ENCODE measurements at places on chromosomes 7 and 10.
A peak's percentile ranks its signal among the peaks of the same experiment; 100 is the strongest.

- no peak for DNase-seq
These were observed 106.3 kb downstream of the INSYN2A start for GRCh38 chr10:127090138-127090537.

- no peak for DNase-seq
These were observed 25.0 kb upstream of the C1GALT1 start for GRCh38 chr7:7157177-7157886.

DNA sequence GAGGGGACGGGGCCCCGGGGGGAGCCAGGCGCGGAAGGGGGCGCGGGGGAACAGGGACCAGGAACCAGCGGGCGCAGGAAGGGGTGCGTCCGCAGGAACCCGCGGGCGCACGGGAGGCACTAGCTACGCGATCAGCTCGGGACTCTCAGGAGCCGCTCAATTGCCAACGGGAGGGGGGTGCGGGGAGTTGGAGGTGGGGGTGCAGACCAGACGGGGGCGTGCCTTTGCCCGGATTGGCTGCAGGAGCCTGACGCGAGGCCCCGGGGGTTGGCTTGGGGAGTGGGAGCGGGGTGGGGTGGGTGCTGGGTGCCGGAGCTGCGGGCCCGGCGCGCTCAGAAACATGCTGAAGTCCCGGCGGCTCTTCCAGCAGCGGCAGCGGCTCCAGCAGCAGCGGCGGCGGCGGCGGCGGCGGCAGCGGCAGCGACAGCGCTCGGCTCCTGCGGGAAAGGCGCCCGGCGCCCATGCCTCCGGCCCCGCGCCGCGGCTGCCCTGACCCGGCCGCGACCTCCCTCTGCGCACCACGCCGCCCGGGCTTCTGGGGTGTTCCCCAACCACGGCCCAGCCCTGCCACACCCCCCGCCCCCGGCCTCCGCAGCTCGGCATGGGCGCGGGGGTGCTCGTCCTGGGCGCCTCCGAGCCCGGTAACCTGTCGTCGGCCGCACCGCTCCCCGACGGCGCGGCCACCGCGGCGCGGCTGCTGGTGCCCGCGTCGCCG is at the start of gene ADRB1:
Gene ADRB1 (plus strand): TSS at position 335 of the 715 bp plus-strand sequence. CDS start 267 bp downstream, at position 602.
- DNase-seq: no peak

GRCh38 chr7:93544691-93545090 is 29.8 kb downstream of the CALCR start:
- DNase-seq: no peak

DNA sequence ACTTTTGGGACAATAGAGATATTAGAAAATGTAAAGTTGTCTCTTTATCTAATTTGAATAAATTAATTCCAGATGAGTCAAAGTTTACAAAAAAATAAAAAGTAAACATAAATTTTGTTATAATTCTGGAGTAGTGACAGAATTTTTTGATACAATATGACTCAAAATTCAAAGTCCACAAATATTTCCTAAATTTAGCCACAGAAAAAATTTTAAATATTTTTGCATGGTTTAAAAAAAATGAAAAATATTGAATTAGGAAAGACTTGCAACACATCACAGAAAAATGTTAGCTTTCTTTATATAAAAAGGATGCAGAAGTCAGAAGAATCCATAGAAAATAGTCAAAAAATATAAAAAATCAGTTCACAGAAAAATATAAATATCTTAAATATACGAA is 117.7 kb downstream of the ARHGAP21 start:
- no peak for DNase-seq

DNA sequence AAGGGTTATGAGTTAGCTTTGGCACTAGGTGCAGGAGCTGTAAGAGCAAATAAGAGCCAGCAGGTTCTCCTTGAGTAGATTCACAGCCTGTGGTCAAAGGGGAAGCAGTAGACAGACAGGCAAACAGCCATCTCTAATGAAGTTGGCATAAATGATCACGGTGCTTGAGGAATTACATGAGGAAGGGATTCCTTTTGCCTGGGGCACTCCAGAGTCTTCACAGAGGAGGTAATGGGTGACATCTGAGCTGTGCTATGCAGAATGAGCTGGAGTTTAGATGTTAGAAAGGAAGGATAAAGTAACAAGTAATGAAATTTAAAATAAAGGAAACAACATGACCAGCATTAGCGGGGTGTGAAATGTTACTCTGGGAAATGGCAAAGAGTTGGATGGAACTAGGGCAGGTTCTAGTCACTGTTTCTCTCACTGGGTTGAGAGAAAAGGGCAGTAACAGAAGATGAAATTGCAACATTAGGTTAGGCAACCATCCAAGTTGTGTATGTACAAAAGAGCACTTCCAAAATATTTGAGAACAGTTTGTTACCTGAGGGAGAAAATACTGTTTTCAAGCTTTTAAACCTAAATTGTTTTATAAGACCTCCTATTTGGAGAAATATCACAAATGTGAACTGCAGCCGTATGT is 613.8 kb downstream of the PHTF2 start:
- DNase-seq: no peak

DNA sequence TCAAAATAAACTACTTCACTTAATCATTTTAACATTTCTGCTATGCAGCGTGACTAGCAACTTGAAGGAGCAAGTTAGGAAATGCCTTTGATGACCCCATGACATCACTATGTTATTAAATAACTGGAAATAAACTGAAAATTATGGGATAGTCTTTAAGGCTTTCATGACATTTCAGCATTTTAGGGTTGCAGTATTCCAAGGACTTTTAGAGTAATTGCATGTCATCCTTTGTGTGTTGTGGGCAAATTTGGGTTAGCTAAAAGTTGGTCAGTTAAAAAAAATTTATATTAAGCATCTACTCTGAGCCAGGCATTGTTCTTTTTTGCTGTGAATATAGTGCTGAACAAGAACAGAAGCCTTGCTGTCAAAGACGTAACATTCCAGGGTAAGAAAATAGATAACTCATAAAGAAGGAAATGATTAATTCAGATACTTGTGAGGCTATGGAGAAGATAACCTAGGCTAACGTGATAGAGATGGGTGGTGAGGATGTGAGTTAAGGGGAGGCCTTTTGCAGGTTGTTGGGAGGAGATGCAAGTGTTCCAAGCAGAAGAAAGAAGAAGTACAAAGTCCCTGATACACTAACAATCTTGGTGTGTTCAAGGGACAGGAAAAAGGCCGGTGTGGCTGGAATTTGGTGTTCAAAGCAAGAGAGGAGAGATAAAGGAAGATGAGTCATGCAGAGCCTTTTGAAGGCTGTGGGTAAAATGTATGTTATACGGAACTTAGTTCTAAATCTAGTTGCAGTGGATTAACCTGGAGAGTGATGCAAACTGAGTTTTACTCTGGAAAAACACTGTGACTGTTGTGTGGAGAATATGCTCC is 610.2 kb downstream of the AUTS2 start:
- DNase-seq: no peak

DNA sequence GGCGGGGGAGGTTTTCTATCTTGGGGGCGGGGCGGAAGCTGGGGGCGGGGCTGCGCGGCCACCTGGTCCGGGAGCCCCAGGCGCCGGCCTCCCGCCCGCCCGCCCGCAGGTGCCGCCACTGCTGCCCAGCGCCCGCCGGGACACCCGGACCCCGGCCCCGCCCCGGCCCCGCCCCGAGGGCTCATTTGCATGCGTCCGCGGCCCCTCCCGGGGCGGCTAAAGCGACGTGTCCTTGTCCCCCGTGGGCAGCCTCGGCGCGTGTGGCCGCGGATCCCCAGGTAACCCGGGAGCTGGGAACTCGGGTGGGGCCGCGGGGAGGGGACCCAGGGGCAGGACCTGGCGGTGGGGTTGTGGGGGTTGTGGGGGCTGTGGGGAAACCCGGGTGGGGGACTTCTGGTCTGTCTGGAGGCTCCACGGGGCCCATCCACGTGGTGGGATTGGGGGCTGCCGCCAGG is at the start of gene BHLHA15:
Gene BHLHA15 (plus strand): TSS at position 219 of the 455 bp plus-strand sequence. CDS start 871 bp downstream, outside the sequence.
- DNase-seq: no peak

- DNase-seq: no peak
These were observed 31.6 kb downstream of the COA1 start for GRCh38 chr7:43697690-43698089.

DNA sequence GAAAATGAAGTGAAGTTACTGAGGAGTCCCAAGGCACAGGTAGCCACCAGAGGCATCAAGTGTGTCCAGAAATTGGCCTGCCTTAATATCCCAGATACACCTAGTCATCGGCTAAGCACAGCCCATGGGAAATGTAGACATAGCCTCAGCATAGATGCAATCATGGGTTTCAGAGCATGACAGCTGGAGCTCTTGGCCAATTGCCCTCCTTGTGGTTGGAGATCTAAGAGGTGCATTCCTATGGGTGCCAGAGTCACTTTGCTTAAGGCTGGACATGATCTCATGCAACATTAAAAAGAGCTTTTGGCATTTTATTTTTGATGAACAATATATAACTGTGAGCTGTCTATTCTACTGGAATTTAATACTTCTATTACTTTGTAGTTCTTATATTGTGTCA is 758.0 kb upstream of the LRRTM3 start:
- no peak for DNase-seq

DNA sequence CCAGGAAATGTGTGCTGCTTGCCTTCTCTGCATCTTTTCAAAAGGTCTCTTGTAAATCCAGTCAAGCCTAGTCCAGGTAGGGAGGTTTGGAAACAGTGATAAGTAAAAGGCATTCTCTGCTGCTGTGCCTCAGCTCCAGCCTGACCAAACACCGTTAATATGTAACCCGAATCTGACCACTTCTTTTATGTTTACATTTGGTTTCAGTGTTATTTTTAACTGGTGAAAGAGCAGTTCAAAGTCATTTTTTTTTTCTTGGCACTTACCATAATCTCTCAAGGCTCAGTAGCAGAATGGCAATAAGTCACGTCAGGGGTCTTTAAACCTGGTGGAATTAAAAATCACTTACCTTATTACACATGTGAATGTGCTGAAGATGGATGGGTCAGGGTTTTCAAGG is 216.8 kb downstream of the PTEN start:
- no peak for DNase-seq

- DNase-seq: no peak
These were observed 36.8 kb downstream of the SP8 start for GRCh38 chr7:20749906-20750305.

- DNase-seq: no peak
These were observed 181.7 kb upstream of the RHOBTB1 start for GRCh38 chr10:61125560-61126170.

DNA sequence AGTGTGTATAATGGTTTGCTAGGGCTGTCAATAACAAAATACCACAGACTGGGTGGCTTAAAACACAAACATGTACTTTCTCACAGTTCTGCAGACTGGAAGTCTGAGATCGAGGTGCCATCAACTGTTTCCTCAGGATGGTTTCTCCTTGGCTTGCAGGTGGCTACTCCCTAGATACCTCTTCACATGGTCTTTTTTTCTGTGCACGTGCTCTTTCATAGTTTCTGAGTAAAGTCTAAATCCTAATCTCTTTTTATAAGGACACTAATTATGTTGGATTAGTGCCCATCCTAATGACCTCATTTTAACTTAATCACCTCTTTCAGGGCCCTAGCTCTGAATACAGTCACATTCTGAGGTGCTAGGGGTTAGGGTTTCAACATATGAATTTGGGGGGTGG is 65.9 kb downstream of the AMPH start:
- DNase-seq: no peak

DNA sequence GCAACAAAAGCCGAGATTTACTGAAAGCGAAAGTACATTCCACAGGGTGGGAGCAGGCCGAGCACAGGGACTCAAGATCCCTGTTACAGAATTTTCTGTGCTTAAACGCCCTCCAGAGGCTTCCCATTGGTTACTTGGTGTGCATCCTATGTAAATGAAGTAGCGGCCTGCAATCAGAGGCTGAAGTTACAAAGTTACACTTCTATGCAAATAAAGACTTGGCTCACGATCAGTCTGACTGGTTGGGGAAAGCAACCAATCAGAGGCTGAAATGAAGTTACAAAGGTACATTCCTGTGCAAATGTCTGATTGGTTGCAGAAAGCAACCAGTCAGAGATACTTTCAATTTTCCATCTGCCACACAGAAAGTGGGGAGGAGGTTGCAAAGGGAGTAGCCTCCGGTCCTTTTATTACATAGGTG is 4.1 kb downstream of the ACBD7 start:
- DNase-seq: peak; percentile 93

- no peak for DNase-seq
These were observed 58.2 kb downstream of the GPR141 start for GRCh38 chr7:37741776-37742175.
